Stimulated activated CD4-positive, alpha-beta T cell treated with anti-CD3 and anti-CD28 coated beads, Interleukin-1b, Interleukin-23, amount 100 ng/mL, for 24 hours (primary cell): ENCODE measurements at places on chromosomes 12 and 14.

DNA sequence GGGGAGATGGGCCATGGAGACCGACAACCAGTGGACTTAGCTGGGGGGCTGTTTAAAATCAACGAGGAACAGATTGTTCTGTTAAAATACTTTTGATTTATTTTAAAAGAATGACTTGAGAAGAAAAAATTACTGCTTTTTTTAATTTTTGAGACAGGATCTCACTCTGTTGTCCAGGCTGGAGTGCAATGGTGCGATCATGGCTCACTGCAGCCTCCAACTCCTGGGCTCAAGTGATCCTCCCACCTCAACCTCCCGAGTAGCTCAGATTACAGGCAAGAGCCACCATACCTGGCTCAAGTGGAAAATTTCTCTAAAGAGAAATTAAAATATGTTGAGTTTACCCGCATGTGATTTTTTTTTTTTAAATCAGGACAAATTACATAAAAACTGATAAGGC lies 80.6 kb downstream of the SCARB1 start:
- DNase-seq = no peak

DNA sequence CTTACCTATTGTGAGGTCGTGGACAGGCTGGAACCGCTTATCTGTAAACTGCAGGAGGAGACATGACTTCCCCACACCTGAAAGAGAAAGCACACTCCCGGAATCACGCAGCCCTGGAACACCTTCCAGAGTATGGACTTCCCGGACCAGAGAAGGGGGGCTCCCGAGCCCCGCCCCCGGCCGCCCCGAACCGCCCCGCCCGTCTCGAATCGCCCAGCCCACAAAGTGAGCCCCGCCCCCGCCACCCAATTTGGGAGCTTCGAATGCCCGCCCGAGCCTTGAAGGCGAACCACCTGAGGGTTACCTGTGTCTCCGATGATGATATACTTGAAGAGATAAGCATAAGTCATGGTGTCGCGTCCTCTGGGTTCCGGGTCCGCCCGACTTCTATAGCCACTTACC lies 235 bp downstream of the RAB2B start:
- DNase-seq = peak; percentile 72

- no peak for DNase-seq
Measured at GRCh38 chr12:1837541-1838204, 17.3 kb downstream of the LRTM2 start.

- DNase-seq = peak; percentile 64
Measured at GRCh38 chr12:57476162-57476992, 3.3 kb downstream of the ARHGAP9 start.

- no peak for DNase-seq
Measured at GRCh38 chr14:57091030-57091608, 177.6 kb downstream of the EXOC5 start.

GRCh38 chr12:49050507-49051372 lies 9.9 kb downstream of the KMT2D start:
- DNase-seq = no peak

DNA sequence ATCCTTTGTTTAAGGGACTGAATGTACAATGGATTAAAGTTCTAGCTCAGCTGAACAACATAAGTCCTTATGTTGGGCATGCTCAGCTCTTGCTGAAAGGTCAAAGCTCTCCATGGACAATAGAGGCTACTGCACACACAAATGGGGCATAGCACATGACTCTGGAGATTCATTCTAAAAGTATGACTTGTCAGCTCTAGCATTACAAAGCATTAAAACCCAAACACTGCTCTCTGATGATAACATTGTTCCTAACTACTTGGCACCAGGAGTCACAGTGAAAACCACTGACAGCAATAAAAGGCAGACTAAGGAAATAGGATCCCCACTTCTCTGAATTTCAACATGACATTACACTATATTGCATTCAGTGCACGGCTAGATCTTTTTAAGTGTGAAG lies 21.9 kb upstream of the FSCB start:
- DNase-seq = no peak

DNA sequence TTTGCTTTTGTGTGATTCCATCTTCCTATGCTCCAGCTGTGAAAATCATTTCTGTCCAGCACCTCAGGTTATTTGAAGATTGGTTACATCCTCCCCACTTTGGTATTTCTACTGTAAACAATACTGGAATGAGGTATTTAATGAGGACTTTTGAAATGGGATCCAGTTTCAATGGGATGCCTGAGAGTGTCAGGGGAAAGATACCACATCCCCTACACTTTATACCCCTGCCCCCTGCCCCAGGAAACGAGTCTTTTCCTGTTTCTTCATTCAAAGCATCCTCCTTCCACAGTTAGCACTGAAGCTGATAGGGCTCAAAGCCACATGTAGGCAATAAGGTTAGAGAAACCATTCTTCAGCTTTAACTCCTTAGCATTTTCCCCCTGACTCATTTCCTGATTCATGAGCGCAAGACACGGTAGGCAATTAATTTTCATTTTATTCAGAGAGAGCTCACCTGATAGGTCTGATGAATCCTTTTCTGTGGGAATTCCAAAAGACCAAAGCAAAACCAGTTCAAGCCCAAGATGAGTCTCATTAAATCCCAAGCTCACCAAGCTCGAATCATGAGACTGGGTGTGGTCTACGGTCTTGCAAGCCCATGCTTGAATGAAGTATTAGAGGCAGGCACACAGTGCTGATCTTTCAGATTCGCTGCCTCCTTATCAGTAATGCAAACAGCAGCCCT lies 143.6 kb upstream of the CRY1 start:
- DNase-seq = no peak

DNA sequence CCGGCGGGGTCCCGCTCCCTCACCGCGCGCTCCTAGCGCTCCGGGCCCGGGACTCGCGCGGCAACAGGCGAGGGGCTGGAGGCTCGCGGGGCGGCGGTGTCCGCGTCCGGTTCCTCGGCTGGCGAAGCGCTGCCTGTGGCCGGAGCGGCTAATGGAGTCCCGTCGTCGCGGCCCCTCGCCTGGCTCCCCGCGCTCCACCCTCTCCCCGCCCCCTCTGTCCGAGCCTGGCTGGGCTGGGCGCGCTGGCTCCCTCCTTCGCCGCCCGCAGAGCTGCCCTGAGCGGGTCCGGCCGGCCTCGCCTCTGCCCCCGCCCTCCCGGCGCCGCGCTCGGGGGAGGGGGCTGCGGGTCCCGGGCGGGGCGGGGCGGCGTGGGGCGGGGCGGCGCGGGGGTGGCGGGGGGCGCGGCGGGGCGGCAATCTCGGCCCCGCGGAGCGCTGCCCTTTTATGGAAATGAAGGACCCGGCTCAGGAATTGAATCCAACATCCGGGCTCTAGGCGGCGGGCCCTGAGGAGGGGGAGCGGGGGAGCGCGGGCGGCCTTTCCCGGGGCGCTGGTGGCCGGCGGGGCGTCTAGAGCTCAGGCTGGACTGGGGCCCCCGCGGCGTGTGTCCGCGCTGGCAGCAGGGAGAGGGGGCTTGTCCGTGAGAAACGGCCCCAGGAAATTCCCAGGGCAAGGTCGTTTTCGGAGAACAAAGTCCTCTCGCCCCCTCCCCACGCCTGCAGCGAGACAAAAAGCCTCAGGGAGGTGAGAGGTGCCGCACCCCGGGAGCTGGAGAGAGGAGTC lies at the start of gene FERMT2:
Gene FERMT2, minus strand, starts transcription at position 153 of the 783 bp plus-strand sequence. CDS start 482 bp downstream, outside the sequence.
- no peak for DNase-seq

GRCh38 chr12:112905451-112906089 lies 1.2 kb upstream of the OAS1 start:
- no peak for DNase-seq

- DNase-seq = no peak
Measured at GRCh38 chr14:37417833-37418232, 177.2 kb downstream of the FOXA1 start.

DNA sequence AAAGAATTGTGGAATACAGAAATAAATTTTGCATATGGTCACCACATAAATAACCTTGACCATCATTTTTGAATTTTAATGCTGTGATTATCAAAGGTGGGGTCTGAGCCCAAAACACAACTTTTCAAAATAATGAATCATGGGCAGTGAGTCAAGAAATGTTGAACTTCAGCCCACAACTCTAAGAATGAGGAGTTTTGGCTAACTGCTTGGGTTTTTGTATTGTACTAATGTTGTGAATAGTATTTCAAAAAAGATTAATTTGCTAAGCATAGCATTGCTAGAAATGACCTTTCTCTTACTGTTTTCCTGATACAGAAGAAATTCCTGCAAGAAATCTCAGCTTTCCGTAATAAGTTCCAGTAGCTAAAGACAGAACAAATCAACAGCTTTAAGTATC lies 24.4 kb upstream of the YARS2 start:
- DNase-seq = no peak

DNA sequence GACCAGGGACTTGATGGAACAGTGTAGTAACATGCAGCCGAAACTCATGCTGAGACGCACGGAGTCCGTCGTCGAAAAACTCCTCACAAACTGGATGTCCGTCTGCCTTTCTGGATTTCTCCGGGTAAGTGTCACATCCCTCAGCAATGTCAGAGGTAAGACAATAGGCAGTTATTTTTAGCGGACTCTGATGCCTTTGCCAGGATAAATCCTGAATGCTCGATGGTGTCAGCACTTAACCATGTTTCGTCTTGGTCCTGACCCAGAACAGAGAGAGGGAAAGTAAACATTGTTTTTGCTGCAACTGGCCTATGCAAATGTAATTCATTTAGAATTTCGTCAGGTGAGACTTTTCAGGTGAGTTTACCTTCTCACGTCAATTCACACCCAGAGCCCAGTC lies 112.3 kb downstream of the PLXNC1 start:
- no peak for DNase-seq

- DNase-seq = no peak
Measured at GRCh38 chr14:72155379-72155993, 223.3 kb downstream of the RGS6 start.

GRCh38 chr14:69951935-69952334 lies 72.7 kb downstream of the SMOC1 start:
- no peak for DNase-seq

DNA sequence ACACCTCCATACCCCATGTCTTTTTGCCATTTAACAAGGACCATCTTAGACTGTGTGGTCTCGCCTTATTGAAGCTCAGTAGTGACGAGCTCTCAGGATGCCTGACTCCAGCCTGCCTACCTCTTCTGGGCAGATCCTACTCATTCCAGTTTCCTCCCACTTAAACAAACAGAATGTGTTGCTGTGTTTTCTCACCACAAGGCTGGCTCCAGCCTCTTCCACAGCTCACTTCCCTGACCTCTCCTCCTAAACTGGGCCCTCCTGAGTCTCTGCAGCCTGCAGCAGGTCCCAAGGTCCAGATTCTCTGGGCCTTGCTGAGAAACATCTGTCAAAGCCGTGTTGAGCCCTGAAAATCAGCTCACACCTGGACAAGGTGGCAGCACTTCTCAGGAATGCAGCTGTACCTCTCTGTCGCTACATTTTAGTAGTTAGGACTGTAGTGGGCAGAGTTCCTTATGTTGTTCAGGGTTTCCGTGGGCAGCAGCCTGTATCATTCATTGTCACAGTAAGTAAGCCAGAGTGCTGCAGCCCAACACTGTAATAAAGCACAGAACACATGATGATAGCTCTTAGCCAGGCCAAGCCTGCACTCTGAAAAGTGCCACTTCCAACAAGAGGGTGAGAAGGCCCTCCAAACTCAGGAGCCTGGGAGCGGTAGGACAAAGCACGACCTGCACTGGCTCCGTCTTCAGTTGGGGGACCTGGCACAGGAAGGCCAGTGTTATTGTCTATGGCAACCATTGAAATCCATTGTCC lies 68.5 kb downstream of the NKX2-1 start:
- no peak for DNase-seq

GRCh38 chr14:31898838-31899528 lies 178.1 kb upstream of the ARHGAP5 start:
- no peak for DNase-seq

GRCh38 chr12:112353393-112353792 lies 28.8 kb downstream of the HECTD4 start:
- no peak for DNase-seq

DNA sequence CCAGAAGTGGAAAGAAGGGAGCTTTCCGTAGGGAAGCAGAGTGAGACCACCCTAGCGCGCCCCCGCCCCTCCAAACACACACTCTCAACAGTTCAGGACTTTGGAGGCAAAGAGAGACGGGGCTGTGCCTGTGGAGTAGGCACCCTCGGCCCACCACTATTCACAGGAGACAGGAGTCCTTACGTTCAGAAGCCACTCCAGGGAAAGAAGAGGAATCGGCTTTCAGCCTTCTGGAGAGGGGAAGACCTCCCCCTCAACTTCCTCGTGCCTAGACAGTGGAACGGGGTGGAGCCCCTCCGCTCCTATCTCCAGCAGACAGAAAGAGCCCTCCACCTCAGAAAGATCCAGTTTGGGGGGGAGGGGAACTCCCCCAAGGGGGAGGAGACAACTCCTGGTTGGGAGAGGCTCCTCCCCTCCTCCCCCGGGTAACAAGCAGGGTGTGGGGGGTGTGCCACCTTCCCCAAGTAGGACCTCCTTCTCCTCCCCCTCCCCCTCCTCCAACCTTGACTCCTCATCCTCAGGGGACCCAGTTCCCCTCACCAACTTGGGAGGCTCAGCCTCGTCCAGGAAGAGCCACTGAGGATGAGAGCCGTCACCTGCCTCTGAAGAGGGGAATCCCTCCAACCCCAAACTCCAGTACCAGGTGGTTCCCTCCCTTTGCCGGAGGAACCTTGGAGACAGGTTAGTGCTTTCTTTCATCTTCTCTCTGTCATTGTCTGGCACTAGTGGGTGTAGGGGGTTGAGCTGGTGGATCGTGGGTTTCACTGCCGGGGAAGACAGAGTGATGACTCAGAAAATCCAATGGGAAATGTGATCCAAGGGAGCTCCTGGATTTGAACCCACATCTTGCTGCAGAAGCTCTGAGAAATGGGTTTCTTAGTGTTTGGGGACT lies 883 bp downstream of the FOXJ2 start:
- DNase-seq = no peak

GRCh38 chr12:99983456-99984258 lies 1.1 kb downstream of the ANKS1B start:
- no peak for DNase-seq

- DNase-seq = no peak
Measured at GRCh38 chr14:39554576-39554975, 122.3 kb upstream of the FBXO33 start.

GRCh38 chr14:74875204-74875603 lies 741 bp downstream of the PROX2 start:
- DNase-seq = no peak

DNA sequence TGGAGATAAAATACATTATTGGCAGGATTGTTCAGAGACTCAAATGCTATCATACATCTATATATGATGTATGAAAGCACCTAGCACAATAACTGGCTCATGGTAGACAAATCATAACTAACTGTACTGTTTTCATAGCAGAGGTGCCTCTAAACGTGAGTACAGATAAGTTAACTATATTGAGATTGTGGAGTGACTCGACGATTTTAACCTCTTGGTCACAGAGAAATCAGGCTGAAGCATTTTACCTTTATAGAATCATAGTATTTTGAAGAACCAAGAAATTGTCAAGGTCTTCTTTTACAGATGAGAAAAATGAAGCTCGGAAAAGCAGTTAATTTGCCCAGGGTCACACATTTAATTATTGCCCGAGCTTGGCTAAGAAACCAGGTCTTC lies 666 bp upstream of the DERA start:
- no peak for DNase-seq

- DNase-seq = no peak
Measured at GRCh38 chr14:64611358-64612020, 61.7 kb downstream of the PPP1R36 start.

GRCh38 chr12:57190037-57190436 lies 26.6 kb upstream of the NXPH4 start:
- no peak for DNase-seq

GRCh38 chr12:694734-695503 lies 31.7 kb upstream of the NINJ2 start:
- no peak for DNase-seq

- no peak for DNase-seq
Measured at GRCh38 chr12:115440438-115440837, 756.5 kb upstream of the TBX3 start.

- DNase-seq = no peak
Measured at GRCh38 chr14:68223631-68224030, 404.1 kb downstream of the RAD51B start.

- DNase-seq = no peak
Measured at GRCh38 chr14:64708148-64709004, 4.2 kb downstream of the PLEKHG3 start.
